ENCODE measurements at places on chromosomes 4 and X. TPM values are rescaled to one million over a fixed set of nuclear protein-coding genes. Genes with fewer than 3 reads are reported as not detected.
A peak's percentile ranks its signal among the peaks of the same experiment; 100 is the strongest.

DNA sequence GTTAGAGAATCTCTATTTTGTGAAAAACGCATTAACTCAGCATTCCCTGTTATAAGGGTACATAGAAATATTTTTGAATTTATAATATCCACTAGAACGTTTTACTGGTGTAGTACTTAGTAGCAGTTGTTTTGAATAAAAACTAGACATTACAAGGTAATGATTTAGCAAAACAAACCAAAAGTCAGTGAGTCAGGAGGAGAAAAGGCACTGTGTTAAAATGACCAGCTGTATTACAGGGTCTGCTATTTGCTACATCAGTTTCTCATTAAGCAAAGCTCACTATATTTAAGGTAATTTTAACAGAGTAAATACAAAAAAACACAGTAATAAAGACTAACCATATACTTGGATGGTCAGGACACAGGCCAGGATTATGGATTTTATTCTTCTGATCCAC is 152.8 kb downstream of the RASL11B start:
- DNase-seq = no peak

DNA sequence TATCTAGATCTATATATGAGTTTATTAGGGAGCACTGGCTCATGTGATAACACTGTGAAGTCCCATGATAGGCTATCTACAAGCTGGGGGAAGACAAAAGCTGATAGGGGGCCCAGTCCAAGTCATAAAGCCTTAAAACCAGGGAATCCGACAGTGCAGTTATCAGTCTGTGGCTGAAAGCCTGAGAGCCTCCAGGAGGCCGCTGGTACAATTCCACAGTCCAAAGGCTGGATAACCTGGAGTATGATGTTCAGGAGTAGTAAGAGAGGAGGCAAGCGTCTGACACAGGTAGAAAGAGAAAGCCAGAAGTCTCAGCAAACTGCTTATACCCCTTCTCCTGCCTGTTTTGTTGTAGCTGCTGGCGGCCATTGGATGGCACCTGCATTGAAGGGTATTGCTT is 177.6 kb upstream of the SPRY1 start:
- no peak for DNase-seq

DNA sequence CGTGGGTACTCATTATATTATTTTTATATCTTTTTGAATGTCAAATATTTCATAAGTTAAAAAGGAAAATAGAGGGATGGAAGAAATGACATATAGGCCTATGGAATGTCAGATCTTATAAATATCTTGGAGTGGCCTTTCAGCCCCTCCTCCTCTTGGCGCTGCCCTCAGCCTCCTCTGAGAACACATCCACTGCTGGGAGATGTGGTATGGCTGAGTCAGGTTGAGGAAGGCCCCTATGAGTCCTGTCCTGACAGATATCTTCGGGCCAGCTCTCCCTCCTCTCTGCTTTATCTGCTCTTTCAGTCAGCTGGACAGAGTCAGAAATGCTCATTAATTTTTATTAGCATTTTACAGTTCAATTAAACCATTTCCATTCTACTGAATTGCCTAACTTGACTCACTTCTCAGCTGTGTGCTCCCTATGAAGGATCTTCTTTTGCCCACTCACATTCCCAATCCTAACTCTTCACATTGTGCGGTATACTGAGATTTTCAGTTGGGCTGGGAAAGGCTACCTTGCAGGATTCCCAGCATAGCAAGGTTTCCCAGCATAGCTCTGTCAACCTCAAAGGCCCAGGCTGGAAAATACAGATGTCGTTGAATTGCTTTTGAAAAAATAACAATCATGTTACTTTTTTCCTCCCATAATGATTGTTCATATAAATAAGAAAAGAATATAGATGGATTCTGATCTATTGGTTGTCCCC is 128.0 kb downstream of the ARHGEF9 start:
- no peak for DNase-seq

DNA sequence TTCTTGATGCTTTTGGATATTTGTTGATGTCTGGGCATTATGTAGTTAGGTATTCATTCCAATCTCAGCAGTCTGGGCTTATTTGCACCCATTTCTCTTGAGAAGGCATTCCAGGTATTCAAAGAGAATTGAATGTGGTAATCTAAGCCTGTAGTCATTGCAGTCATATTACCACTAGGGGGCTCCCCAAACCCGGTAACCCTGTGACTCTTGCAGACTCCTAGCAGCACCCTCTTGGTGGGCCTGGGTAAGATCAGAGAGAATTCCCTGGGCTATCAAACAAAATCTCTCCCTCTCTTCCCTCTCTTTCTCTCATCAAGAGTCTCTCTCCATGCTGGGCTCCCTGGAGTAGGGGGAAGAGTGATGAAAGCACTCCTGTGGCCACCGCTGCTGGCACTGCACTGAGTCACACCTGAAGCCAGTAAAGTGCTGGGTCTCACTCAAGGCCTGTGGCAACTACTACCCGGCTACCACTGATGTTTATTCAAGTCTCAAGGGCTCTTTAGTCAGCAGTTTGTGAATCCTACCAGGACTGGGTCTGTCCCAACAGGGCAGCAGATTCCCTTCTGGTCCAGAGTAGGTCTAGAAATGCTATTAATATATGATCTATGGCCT is 187.7 kb upstream of the NUDT10 start:
- DNase-seq = peak; percentile 2

DNA sequence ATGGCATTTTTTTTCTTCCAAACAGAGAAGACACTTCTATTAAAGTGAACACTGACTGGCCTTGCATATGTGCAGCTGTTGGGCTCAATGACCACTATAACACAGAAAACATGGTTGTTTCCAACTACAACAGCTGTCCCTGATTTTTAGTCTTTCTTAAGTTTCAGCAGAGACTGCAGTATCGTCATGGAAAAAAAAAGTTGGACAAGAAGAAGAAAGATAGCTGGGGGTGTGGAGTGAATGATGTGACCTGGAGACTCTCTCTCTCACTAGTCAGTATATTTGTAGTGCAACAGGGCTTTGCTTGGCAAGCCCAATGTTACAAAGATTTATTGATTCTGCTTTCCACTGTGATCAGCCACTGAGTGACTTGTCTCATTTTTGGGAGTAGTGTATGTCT is 29.5 kb upstream of the C4orf54 start:
- DNase-seq = no peak

- DNase-seq = no peak
Observed at GRCh38 chr4:143396695-143397094, 60.0 kb downstream of the GAB1 start.

- DNase-seq = no peak
Observed at GRCh38 chr4:2259036-2259540, 2.8 kb downstream of the MXD4 start.

DNA sequence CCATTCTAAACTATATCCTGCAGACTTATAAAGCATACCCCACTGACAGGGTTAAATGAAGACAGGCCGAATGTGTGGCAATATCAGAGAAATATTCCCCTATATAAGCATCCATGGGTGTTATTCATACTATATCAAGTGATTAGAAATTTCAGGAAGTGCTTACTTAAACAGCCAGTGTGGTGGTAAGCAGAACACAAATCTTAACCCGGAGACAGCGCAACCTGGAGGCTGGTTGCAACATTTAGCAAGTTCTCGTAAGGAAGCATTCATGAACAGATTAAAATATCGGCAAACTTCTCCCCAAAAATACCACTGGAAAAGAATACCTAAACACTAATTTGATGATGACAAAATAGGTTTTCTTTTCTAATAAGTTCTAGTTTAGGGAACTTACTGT is 261.2 kb downstream of the CBLL2 start:
- DNase-seq = no peak

GRCh38 chr4:4321951-4322688 is 32.1 kb downstream of the ZBTB49 start:
- DNase-seq = no peak

- no peak for DNase-seq
Observed at GRCh38 chr4:26235500-26235899, 85.3 kb upstream of the RBPJ start.

DNA sequence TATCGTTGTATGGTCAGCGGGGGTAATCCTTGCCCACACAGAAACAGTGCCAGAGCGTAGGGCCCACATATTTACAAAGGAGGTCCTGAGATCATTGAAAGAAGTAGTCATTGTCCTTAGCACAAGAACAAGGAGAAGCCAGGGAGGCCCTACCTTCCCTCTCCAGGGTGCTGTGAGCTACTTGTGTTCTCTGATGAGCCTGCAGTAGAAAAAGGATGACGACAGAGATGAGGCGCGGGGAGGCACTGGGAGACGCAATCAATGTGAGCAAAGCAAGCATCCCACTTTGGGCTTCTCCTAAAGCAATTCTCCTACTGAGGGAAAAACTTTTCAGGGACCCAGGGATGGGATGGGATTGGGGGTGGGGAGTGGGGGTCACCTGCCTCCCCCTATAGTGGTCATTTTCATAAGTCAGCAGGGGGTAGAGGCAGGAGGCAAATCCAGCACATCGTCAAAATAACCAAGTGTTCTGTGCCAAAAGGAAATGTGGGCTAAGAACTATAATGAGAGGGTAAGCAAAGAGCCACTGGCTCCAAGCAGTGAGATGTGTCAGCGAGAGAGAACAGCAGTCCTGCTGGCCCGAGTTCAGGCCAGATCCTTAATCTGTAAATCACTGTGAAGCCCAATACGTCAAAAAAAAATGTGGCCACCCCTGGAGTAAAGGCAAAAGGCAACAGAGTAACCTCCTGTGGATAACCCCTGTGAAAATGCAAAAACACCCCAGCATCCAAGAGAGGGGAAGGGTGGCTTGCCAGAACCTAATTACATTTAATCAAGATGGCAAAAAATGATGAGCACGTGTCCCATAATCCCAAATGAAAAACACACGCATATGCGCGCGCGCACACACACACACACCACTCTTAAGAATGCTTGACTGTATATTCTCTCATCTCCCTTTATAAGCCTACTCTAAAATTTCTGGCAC is 136.6 kb upstream of the HHIP start:
- DNase-seq = no peak

- no peak for DNase-seq
Observed at GRCh38 chrX:130485870-130486269, 84.1 kb downstream of the RBMX2 start.

GRCh38 chr4:37747772-37748330 is 61.7 kb upstream of the RELL1 start:
- DNase-seq = no peak

DNA sequence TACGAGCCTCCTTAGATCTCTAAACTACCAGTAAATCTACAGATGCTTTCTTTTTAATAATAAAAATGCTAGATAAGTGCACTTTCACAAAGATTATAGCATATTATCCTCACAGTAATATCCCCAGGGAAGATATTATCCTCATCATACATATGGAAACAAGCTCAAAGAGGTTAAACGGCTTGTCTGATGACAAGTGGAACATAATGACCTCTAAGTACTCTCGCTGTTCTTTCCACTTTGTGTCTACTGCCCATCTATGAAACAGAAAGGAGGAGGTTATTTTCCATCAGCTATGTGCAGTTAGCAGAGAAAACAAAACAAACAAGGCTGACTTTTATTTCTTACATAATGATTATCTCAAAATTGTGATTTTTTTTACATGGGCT is 42.8 kb upstream of the PRDM8 start:
- DNase-seq = no peak

COL4A6 gene
- 2.0 TPM for total RNA-seq

AFF1 gene
- total RNA-seq = 12.5 TPM

GAGE12J gene
- not detected for total RNA-seq

CDK16 gene
- 95.4 TPM for total RNA-seq

RAB9A gene
- total RNA-seq = 39.6 TPM

KLHL34 gene
- 0.12 TPM for total RNA-seq
